ENCODE measurements at places on chromosomes 13 and 19.
A peak's percentile ranks its signal among the peaks of the same experiment; 100 is the strongest.

DNA sequence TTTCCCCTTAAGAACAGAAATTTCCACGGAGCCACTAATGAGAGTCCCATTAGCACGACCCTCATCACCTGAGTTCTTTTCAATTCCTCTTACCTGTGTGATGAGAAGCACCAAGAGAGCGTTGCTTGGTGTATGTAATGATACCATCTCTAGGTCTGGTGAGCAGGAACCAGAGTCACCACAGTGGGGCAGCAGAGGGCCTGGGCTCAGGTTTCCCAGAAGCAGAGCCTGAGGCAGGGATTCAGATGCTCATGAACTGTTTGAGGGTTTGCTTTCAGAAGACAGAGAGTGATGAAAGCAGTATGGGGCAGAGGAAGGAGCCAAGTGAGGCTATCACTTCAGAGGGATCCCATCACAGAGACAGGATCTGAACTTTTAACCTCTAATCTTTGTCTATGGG lies 3.1 kb upstream of the PTPRH start:
- DNase-seq: no peak

GRCh38 chr19:4278419-4279266 lies at the start of gene SHD:
SHD (plus strand) TSS chr19:4279266; CDS start chr19:4280064, 798 bp downstream.
- no peak for DNase-seq

GRCh38 chr13:104962411-104962810 lies 1573.1 kb downstream of the EFNB2 start:
- no peak for DNase-seq

DNA sequence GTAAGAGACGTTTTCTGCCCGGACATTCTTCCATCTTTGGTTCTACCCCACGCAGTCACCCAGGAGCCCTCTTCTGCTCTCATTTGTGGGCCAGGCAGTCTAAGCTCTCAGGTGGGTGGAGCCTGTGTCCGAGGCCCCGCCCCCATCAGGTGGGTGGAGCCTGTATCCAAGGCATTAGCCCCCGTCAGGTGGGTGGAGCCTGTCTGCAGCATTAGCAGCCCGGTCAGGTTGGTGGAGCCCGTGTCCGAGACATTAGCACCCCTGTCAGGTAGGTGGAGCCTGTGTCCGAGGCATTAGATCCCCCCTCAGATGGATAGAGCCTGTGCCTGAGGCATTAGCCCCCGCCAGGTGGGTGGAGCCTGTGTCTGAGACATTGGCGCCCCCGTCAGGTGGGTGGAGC lies 45.5 kb upstream of the C13orf46 start:
- DNase-seq: no peak

GRCh38 chr13:96003304-96003703 lies 49.9 kb downstream of the UGGT2 start:
- peak; percentile 41 for DNase-seq

DNA sequence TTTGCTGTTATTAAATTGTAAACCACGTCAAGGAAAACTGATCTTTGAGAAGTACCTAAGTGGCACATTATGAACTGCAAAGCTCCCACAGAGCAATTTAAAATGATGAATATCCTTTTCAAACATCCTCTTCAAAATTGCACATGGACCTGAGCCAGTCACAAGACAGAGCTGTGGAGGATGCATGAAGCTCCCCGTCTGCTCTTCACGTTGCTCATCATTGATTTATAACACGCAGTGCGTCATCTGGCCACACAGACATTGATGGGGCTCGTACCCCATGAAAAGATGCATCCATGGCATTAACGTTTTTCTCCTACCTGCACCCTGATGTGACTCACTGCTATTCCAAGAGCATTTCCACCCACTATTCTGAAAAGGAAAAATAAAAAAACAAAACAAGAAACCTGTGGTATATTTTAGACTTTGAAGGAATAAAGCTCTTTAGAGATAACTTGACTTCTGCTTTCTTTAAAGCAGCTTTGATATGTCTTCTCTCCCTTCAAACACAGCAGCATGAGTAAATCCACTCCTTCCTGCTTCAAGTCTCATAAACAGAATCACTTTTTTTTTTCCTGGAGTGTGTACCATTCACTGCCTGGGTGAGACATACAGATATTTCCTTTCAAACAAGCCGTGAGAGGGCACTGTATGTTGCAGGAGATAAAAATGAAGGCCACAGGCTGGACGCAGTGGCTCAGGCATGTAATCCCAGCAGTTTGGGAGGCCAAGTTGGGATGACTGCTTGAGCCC lies 7.2 kb upstream of the SERTM1 start:
- no peak for DNase-seq

DNA sequence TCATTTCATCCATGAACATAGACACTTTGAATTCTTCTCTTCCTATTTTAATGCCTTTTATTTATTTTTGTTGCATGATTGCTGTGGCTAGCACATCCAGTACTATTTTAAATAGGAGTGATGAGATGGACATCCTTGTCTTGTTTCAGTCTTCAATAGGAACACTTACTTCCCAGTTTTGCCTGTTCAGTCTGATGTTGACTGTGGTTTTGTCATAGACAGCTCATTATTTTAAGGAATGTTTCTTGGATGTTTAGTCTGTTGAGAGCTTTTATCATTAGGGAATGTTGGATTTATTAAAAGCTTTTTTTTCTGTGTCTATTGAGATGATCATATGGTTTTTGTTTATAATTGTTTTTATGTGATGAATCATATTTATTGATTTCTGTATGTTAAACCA lies 586.6 kb downstream of the SLITRK1 start:
- no peak for DNase-seq

- DNase-seq: peak; percentile 89
Observed at GRCh38 chr13:98384739-98385138, 192.2 kb downstream of the STK24 start.

- DNase-seq: no peak
Observed at GRCh38 chr13:75639454-75639853, 3.3 kb downstream of the LMO7 start.

GRCh38 chr13:48400850-48401291 lies 12.0 kb downstream of the LPAR6 start:
- peak; percentile 90 for DNase-seq

GRCh38 chr13:20363172-20363571 lies 131.1 kb upstream of the GJB6 start:
- DNase-seq: no peak

- DNase-seq: no peak
Observed at GRCh38 chr13:111640006-111640405, 319.6 kb downstream of the TEX29 start.

- peak; percentile 10 for DNase-seq
Observed at GRCh38 chr13:27425158-27425917, 919 bp downstream of the GTF3A start.

DNA sequence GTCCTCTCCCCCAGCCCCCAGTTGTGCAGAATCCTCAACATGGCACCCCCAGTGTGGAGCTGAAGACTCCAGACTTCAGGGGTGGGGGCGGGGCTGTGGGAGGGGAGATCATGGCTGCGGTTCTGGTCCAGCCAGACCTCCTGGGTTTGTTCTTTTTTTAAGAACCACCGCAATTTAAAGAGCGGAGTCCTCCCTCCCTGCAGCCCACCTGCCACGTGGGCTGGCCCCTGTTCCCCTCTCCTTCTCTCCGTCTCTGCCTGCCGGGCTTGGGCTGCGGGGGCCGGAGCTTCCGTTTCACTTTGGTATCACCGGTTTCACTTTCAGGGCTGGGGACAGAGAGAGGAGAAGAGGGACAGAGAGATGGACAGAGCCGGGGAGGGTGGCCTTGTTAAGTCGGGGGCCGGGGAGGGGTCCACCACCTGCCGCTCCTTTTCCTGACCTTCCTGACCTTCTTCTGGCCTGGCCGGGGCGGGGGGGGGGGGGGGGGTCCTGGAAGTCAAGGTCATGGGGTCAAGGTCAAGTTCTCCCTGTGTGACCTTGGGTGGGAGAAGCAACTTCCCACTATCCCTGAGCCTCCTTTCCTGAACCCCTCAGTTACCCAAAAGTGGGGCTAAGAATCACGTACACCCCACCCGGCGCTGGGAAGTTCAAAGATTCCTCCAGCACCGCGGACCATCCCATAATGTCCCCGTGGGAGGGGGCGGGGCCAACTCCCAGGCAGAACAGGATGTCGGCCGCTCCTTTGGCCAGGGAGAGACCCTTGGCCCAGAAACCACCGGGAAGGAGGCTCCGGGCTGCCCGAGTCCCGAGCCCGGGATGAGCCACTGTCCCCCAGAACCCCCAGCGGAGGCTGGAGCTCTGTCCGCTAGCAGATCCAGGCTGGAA lies 11.3 kb upstream of the ZBTB7A start:
- no peak for DNase-seq

DNA sequence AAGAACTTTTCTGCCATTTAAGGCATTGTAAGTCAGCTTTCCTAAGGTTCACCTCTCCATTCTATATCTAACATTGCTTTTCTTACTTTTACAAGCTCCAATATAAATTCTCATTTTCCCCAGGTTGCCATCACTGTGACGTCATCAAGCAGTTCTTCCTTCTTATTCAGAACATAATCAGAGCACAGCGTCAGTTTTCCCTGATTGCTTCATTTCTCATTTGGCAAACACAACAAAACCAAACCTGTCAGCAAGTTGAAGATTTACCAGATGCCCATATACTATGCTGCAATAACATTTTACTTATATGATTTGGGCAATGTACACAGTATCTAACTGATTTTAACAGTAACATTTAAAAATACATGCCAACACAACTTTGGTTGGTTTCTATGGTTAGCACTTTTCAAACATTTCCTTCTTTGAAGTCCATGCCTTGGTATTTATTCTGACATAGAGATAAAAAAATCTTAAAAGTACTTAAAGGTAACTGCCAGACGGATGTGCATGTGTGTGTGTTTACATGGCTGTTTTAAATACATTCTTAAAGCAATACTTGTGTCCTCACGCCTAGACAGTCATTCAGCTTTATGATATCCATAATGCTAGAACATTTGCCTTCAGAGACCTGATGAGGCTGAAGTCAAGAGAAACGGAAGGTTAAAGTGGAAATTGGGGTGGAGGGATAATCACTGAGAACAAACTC lies 264.0 kb downstream of the KLF12 start:
- peak; percentile 84 for DNase-seq

DNA sequence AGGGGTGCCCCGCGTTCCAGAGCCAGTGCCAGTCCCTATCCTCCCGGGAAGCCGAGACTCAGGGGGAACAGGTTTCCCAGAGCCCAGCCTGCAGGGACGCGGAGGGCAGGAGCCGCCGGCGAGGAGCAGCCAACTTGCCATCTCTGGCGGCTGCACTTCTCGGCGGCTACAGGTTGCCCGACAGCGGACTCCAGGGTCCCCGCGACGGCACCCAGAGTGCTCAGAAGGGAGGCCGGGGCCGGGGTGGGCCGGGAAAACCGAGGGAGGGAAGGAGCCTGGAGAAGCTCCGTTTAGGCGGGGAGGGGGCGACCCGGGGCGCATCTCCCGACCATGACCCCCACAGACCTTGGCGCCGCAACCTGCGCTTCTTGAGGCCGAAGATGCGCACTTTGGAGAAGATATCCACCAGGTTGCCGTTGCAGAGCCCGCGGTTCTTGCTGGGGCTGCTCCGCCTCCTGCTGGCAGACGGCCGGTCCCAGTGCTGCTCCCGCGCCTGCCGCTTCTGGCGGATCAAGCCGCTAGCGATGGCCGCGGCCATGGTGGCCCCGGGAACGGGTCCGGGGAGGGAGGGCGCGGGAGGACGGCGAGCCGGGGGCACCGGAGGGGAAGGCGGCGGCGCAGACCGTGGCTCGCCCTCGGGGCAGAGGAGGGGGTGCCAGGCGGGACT lies 463.8 kb downstream of the ITGBL1 start:
- DNase-seq: peak; percentile 56

DNA sequence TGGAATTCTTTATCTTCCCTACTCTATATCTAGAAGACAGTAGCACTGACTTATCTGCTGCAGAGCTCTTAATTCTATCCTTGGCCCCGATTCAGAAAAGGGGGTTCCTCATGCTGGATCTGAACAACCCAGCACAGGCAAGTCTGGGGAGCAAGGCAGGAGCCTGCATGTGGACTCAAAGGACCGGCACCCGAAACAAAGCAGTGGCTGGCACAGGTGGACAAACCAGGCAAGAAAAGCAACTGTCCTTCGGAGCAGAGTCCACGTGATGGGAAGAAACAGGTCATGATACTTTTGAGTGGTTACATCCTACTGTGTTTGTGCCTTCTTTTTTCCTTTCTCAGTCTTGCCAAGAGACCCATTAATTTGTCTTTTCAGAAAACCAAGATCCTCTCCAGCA lies 38.3 kb downstream of the GPR42 start:
- no peak for DNase-seq

GRCh38 chr19:56066152-56067023 lies 54.7 kb downstream of the ZNF787 start:
- DNase-seq: peak; percentile 46

DNA sequence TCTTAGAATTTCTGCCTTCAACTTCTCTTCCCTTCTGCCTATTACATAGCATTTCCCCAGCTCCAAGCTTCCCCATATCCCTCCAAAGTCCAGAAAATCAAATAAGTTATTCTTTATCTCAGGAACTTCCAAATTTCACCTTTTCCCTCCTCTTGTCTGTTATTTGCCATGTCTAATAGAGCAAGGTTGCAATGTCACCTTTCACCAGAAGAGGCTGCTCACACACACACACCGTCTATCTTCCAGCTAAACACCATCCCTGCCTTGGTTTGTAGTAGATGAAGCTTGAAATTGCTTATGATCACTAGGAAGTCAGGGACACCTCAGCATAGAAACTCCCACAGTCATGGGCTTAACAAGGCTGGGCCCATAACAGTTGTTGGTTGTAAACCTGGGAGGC lies 48.4 kb downstream of the ZNRF4 start:
- peak; percentile 9 for DNase-seq

DNA sequence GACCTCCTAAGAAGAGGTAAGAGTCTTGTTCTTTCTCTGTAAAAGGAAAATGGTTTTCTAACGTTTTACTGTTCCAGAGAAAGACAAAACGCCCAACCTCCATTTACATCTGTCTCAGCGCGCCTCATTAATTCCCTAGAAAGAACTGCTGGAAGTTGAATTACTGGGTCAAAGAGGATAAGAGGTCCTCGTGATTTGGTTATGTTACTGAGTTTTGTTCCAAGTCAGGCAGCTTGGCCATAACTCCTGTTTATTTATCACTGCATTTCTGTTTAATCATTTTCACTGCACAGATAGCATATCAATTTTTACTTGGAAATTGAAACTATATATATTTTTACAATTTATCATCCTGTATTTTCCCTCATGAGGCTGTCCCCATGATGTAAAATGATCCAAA lies 112.9 kb upstream of the PEG3 start:
- DNase-seq: no peak

DNA sequence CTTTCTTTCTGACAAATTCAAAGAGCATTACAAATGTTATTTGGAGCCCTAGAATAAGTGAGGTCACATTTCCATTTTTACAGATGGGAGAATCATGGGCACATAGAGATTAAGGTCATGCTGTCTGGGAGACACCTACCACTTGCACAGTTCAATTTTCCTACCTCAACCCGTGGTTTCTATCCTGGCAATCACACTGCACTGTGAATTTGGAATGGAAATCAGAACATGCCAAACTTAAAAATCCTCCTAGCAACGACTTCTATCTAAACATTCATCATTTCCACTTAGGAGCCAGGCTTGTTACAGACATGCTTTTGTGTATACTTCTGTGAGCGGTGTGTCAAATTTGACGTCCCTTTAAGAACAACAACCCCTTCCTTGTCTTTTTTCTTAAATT lies 251.5 kb downstream of the DNAJC15 start:
- no peak for DNase-seq

DNA sequence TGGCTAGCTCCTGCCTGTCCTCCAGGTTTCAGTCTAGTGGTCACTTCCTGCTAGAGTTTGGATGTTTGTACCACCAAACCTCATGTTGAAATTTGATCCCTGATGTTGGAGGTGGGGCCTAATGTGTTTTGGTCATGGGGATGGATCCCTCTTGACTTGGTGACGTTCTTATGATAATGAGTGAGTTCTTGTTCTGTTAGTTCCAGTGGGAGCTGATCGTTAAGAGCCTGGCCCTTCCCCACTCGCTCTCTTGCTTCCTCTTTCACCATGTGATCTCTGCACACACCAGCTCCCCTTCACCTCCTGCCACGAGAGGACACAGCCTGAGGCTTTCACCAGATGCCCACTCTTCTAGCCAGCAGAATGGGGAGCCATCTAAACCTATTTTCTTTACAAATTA lies 86.8 kb upstream of the SCEL start:
- no peak for DNase-seq

All from choroid plexus epithelial cell (primary cell).